CD8-positive, alpha-beta T cell (primary cell): ENCODE measurements at places on chromosomes 16 and 17. TPM values are rescaled to one million over a fixed set of nuclear protein-coding genes. Genes with fewer than 3 reads are reported as not detected.

GRCh38 chr17:65749479-65749878 is 188.0 kb upstream of the AXIN2 start:
- DNase-seq, result no peak

GRCh38 chr16:8959921-8960787 is 3.6 kb downstream of the USP7 start:
- DNase-seq, result no peak

The VAT1L gene
- total RNA-seq, result not detected

DNA sequence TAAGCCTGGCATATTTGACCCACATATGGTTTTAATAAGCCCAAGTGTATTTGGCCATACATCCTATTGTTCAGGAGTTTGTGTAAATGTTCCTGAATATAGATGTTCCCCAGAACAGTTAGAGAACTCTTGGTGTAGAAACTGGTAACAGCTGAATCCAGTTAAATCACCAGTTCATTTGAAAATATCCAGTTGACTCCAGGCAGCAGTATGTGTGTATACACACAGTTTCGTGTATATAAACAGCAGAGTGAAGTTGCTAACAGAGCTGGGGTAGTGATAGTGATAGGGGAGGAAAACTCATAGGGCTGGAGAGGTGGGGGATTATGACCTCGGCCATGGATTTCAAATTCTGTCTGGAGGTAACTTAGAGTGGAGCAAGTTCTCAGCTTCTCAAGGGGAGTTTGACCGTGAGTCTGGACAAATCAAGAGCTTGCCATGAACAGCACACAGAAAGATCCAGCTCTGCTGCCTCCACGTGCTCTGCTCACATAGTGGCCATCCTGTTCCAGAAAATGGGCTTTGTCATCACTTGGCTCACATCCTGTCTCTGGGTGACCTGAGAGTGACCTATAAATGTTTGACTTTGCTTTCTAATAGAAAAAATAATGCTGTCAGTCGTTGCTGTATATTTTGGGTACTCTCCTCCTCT is 30.6 kb upstream of the MMD start:
- no peak for DNase-seq

The ITGB3 gene
- not detected for total RNA-seq

DNA sequence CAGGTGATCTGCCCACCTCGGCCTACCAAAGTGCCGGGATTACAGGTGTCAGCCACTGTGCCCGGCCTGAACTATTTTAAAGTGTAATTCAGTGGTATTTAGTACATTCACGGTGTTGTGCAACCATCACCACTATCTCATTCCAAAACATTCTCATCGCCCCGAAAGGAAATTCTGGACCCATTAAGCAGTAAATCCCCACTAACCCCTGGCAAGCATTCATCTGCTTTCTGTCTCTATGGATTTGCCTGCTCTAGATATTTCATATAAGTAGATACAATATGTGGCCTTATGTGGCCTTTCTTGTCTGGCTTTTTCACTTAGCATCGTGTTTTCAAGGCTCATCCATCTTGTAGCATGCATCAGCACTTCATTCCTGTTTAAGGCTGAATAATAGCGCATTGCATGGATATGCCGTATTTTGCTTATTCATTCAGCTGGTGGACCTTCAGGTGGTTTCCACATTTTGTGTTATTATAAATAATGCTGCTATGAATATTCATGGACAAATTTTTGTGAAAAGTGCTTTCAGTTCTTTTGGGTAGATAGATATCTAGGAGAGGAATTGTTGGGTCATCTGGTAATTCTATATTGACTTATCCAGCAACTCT is 8.4 kb upstream of the HERPUD1 start:
- DNase-seq, result no peak

The MSLN gene
- total RNA-seq, result not detected
